ENCODE measurements at places on chromosomes 11 and 22.

DNA sequence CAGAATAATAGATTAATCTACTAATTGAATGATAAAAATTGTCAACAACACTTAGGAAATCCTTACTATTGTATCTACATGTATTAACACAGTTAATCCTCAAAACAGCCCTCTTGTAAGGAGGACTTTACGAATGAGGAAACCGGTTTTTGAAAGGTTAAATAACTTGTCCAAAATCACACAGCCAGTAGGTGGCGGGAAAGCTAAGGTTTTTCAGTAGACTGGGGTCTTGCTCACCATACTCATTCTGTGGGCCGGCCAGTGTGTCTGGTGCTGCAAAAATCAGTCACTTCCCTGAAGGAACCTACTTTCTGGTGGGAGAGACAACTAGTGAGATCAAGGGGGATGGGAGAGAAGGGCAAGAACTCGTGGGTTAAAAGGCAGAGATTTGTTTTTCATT lies 3.8 kb downstream of the DCPS start:
- DNase-seq, result peak; percentile 52

GRCh38 chr22:49525801-49526535 lies 301.7 kb downstream of the BRD1 start:
- no peak for DNase-seq

GRCh38 chr11:72471005-72471898 lies 36.9 kb upstream of the CLPB start:
- peak; percentile 71 for DNase-seq

GRCh38 chr22:41949297-41949965 lies 2.5 kb upstream of the CENPM start:
- DNase-seq, result no peak

DNA sequence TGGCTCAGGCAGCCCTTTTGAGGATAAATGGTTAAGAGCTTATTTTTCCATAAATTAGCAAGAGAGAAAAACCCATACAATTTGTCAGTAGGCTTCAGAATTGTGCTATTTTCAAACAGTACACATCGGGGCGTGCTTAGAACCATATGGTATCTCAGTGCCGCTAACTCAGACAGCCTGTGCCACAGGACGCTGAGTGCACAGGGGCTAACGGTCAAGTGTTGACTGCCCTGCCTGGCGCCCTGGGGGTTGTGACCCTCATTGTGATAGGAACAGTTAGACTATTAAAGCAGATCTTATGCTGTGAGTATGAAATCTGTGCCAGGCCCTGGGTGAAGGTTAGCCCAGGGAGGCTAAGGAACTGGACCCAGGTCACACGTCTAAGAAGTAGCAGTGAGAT lies 1519.7 kb downstream of the BRD1 start:
- no peak for DNase-seq

GRCh38 chr11:86621854-86622253 lies 50.6 kb downstream of the ME3 start:
- DNase-seq, result no peak

- DNase-seq, result peak; percentile 71
Observed at GRCh38 chr22:20243537-20244249, 24.4 kb downstream of the RTN4R start.

GRCh38 chr11:16299884-16300782 lies 56.2 kb downstream of the SOX6 start:
- no peak for DNase-seq

DNA sequence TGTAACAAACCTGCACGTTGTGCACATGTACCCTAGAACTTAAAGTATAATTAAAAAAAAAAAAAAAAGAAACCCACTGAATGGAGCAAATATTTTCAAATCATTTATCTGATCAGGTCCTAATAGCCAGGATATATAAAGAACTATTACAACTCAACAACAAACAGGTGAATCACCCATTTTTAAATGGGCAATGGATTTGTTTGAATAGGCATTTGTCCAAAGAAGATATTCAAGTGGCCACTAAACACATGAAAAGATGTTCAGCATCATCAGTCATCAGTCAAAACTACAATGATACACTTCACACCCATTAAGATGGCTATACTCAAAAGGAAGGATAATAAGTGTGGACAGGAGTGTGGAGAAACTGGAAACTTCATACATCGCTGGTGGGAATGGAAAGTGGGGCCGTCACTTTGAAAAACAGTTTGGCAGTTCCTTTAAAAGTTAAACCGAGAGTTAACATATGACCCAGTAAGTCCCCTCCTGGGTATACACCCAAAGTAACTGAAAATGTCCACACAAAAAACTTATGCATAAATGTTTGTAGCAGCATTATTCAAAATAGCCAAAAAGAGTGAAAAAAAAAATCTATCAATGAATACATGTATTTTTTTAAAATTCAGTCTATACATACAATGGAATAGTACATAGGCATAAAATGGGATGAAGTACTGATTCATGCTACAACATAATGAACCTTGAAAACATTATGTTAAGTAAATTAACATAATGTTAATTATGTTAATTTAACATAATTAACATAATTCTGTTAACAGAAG lies 53.1 kb downstream of the ARRB1 start:
- DNase-seq, result no peak

DNA sequence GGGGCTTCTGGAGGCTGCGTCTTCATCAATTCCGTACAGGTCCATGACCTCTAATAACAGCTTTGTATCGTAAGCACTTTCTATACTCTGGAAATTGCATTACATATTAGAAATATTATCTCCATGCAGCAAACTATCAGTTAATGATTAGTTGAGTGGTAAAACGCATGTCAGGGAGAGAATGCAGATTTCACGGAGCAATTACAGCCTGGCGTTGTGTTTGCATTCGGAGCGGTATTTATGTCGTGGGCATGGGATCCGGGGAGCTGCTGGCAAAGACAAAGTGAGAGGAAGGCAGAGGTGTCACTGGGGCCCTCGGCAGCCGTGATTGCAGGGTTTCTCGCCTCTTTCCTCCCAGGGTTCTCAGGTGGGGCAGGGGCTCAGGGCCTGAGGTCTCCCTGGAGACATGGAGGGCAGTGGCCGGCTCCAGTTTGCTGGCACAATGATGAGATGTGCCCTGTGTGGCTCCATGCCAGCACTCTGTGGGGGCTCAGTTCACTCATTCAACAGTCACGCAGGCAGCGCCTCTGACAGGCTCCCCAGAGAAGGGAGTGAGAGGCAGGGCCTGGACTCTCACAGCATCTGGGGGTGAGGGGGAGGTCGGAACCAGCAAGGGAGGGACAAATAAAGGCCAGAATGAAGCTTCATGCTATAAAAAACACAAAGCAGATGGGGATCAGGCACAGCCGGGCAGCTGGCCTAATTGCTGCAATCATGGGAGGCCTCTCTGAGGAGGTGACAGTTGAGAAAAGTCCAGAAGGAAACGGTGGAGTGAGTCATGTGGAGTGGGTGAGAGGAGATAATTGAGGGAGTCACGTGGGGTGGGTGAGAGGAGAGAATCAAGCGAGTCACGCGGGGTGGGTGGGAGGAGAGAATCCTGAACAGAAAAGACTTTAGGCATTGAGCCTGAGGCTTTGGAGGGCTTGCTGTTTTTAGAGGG lies 1002.7 kb downstream of the BRD1 start:
- no peak for DNase-seq

DNA sequence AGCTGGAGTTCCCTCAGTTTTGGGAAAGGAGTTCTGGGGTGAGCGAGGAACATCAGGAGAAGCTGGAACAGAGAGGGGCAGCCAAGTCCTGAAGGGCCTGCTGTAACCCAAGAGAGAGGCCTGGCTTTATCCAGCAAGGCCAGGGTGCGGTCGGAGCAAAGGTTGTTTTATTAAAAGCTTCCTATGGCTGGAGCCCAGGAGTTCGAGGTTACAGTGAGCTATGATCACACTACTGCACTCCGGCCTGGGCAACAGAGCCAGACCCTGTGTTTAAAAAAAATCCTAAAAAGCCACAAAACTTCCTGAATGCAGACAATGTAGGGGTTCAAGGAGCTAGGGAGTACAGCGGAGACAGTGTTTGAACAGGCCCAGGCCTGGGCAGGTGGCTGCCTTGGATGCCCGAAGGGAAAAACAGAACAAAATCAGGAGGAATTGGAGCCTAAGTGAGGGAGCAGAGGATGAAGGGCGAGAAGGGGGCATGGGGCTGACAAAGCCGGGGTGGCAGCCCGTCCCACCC lies 22.2 kb upstream of the MALAT1 start:
- DNase-seq, result peak; percentile 38

DNA sequence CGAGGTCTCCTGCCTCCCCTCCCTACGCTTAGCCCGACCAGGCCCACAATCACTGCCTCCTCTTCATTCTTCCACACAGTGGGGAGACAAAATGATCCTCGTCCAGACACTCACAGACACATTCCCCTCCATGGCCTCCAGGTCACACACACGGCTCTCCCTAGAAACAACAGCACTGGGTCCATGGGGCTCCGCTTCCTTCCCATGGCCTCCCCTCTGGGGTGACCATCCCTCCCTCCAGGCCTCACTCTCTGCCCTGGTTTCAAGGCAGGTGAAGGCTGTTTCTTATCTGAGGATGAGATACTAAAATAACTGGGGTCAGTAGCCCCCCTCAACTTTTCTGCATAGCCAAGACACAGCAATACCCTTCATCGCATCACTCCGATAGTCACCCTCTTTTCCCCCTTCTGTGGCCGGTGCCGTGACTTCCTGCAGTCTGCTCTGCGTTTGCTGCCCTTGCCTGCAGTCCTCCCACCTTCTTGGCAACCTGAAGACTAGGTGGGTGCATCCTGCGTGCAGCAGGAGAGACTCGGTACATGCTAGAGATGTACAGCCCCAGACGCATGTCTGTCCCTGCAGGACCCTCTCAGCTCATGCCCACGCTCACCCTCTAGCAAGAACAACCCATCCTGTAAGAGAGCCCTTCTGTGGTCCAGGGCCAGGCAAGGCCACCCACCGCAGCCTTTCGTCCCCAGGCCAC lies 55.8 kb downstream of the CD6 start:
- no peak for DNase-seq

DNA sequence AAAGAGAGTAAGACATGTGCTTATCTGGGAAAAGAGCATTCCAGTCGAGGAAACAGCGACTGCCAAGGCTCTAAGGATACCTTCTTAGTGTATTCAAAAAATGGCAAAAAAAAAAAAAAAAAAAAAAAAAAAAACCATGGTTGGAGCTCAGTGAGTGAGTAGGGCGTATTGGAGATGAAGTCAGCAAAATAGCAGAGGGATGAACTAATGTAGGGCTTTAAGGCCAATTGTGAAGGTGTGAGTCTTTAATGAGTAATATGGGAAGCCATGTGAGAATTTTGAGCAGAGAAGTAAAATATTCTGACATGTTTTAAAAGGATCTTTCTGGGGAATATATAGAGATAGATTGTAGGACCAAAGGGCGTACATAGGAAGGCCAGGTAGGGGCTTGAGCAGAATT lies 498.6 kb upstream of the ISX start:
- no peak for DNase-seq

DNA sequence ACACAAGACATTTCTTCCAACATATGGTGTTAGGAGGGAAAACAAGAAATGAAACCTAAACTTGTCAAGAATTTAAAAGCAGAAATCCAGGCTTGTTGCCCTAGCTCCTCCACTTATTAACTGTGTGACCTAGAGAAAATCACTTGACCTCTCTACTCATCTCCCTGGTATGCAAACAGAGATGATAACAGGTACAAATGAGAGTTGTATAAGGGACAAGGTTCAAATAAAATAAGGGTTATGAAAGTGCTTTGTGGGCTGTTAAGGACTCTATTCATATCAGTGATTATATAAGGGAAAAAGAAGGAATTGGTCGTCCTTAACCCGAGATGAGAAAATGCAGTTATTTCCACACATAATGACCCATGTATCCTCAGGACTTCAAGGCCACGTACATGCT lies 372.7 kb upstream of the TENM4 start:
- no peak for DNase-seq

DNA sequence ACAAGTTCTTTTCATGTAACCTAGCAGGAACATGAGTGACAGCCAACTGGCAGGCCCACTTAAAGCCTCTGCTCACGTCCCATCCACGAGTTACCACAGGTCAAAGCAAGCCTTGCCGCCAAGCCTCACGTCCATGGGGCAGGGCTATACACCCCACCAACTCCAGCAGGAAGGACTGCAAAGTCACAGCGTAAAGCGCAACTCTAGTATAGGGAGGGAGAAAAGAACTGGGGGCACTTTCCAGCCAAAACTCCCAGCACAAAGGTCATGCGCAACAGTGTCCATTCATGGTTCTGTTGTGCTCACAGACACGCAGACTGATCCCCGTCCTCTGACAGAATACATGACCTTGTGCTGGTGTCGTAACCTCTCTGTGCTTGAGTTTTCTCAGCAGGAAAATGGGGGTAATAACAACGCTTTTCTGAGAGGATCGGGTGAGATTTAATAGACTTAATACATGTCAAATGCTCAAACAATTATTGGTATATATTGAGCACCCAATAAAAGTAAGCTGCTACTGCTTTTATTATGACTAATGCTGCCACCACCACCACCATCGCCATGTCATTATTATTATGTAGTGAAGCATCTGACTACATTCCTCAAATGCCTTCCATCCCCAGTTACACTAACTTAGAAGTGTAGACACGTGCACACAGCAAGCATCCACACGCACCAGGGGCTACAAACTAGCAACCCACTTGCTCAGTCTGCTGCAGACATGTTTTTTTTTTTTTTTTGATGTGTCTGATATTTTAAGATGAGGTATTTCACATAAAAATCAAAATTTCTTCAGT lies 104.4 kb upstream of the PARVA start:
- peak; percentile 54 for DNase-seq

GRCh38 chr11:65488273-65489034 lies 10.4 kb upstream of the MALAT1 start:
- DNase-seq, result peak; percentile 78

DNA sequence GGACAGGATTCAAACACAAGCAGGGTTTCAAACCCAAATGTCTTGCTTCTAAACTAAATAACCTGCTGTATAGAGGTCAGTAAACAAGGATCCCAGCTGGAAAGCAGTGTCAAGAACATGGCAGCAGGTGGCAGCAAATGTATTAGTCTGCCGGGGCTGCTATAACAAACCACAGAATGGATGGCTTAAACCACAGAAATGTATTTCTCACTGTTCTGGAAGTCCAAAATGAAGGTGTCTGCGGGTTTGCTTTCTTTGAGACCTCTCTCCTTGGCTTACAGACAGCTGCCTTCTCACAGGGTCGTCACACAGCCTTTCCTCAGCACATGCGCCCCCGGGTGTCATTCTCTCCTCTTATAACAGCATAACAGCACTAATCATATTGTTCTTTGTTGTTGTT lies 65.1 kb upstream of the LRRC55 start:
- DNase-seq, result peak; percentile 53

GRCh38 chr11:117782101-117782500 lies 14.9 kb downstream of the DSCAML1 start:
- DNase-seq, result no peak

GRCh38 chr11:47991266-47991830 lies 11.0 kb downstream of the PTPRJ start:
- no peak for DNase-seq

- DNase-seq, result no peak
Observed at GRCh38 chr11:21470521-21470920, 722.4 kb upstream of the ANO5 start.

DNA sequence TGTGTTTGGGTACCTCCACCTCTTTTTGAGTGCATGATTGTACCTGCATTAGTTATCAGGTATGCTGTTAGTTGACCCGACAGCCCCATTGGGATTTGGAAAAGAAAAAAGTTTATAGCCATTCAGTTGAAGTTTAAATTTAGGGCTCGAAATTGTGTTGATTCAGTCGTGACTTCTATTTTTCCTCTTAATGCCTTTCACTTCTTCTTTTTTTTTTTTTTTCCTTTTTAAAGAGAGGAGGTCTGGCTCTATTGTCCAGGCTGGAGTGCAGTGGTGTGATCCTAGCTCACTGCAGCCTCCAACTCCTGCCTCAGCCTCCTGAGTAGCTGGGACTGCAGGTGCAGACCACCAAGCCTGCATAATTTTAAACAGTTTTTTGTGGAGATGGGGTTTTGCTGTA lies 2.3 kb downstream of the STT3A start:
- no peak for DNase-seq
